Muscle of leg (tissue), 16 donors: ENCODE measurements at places on chromosomes 1 and 21. TPM values are rescaled to one million over a fixed set of nuclear protein-coding genes. Genes with fewer than 3 reads are reported as not detected.

The FAM78B gene
- 2.8 TPM for polyA plus RNA-seq

The NPHP4 gene
- polyA plus RNA-seq = 4.8 TPM

The GSTM1 gene
- 0.81 TPM for polyA plus RNA-seq

The FMO2 gene
- polyA plus RNA-seq = 0.49 TPM

The HSD3B1 gene
- polyA plus RNA-seq = 0.42 TPM

The KDF1 gene
- polyA plus RNA-seq = 0.23 TPM

The TIAM1 gene
- 10.4 TPM for polyA plus RNA-seq

The PTPN14 gene
- polyA plus RNA-seq = 25.2 TPM

The SPRR2D gene
- polyA plus RNA-seq = not detected

The ST6GALNAC5 gene
- 3.2 TPM for polyA plus RNA-seq

The NMNAT2 gene
- 0.78 TPM for polyA plus RNA-seq

The RAB42 gene
- polyA plus RNA-seq = 9.3 TPM

The AGMAT gene
- polyA plus RNA-seq = 2.4 TPM

The B3GALT5 gene
- polyA plus RNA-seq = 0.84 TPM

The ELAPOR1 gene
- polyA plus RNA-seq = 0.58 TPM

The MNDA gene
- 6.4 TPM for polyA plus RNA-seq

The COL6A2 gene
- polyA plus RNA-seq = 739 TPM

The LRRC53 gene
- polyA plus RNA-seq = not detected

The ERICH3 gene
- polyA plus RNA-seq = 0.08 TPM

The CACHD1 gene
- polyA plus RNA-seq = 14.7 TPM

The ATP1A4 gene
- 1.1 TPM for polyA plus RNA-seq

The DEDD gene
- 38.4 TPM for polyA plus RNA-seq

The OR6K3 gene
- polyA plus RNA-seq = not detected

The LDLRAD1 gene
- polyA plus RNA-seq = not detected

The RORC gene
- polyA plus RNA-seq = 2.5 TPM

The NUP210L gene
- 0.19 TPM for polyA plus RNA-seq

The TSTD1 gene
- polyA plus RNA-seq = 36.7 TPM

The LRRC71 gene
- polyA plus RNA-seq = 0.84 TPM

The EVA1B gene
- polyA plus RNA-seq = 42.9 TPM

The SELENBP1 gene
- 28.2 TPM for polyA plus RNA-seq

The SMIM1 gene
- 5.1 TPM for polyA plus RNA-seq

The BROX gene
- polyA plus RNA-seq = 16.5 TPM

The SHE gene
- 7.9 TPM for polyA plus RNA-seq

The TMEM51 gene
- polyA plus RNA-seq = 8.8 TPM

The PROK1 gene
- not detected for polyA plus RNA-seq

The CR2 gene
- 1.3 TPM for polyA plus RNA-seq

The FAM72B gene
- polyA plus RNA-seq = 3.3 TPM

The COL8A2 gene
- polyA plus RNA-seq = 9.0 TPM

The SYF2 gene
- 58.3 TPM for polyA plus RNA-seq

The ADAMTS1 gene
- 19.2 TPM for polyA plus RNA-seq

The C8B gene
- polyA plus RNA-seq = not detected

The GUCA2A gene
- polyA plus RNA-seq = not detected

The SPATA1 gene
- polyA plus RNA-seq = 1.3 TPM

The PDZK1 gene
- polyA plus RNA-seq = 0.87 TPM

The LCE2C gene
- polyA plus RNA-seq = not detected

The ADGRL4 gene
- polyA plus RNA-seq = 16.5 TPM

The IVL gene
- 0.11 TPM for polyA plus RNA-seq

The MMP23B gene
- polyA plus RNA-seq = 36.9 TPM

The CD5L gene
- not detected for polyA plus RNA-seq

The OR2L2 gene
- not detected for polyA plus RNA-seq

The CLIC6 gene
- polyA plus RNA-seq = 0.19 TPM

The INKA2 gene
- 30.9 TPM for polyA plus RNA-seq

The ARHGAP29 gene
- 31.7 TPM for polyA plus RNA-seq

The AGBL4 gene
- polyA plus RNA-seq = 0.20 TPM

The RPAP2 gene
- polyA plus RNA-seq = 16.1 TPM

The TRIM63 gene
- 34.1 TPM for polyA plus RNA-seq

The GIPC2 gene
- 0.84 TPM for polyA plus RNA-seq

The DNAJC16 gene
- polyA plus RNA-seq = 13.6 TPM

The RGS13 gene
- polyA plus RNA-seq = 0.42 TPM
